ENCODE measurements at places on chromosomes 4 and X.

DNA sequence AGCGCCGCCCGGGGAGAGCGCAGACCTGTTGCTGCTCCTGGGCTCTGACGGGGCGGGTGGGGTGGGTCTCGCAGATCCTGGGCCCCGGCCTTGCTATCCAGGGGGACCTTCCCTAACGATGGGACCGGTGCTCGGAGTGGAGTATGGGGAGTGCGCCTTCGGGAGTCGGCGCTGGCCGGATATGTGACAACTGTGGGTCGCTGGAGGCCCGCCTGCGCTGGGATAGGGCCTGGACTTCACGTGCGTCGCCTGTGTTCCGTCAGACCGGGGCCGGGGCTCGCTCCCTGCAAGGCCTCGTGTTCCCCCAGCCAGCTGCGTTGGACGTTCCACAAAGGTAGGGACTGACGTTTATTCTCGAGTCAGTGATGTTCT, 1.3 kb downstream of the TBL1X start:
- no peak for DNase-seq

DNA sequence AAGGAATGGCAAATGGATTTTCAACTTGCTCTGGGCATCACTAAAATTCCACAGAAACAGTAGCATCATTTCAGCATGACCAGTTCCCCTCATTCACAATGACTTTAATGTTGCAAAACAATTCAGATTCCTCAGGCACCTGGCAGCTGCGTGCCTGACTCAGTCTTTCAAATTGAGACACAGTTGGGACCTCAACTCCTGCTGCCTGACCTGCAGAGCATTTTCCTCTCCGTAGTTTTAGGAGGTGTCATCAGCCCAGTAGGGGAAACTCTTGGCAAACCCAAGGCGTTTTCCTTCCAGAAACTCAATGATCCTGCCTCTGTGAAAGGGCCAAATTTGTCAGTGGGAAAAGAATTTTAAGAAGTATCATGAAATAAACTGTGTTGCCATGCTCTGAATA, 388.9 kb downstream of the SPRY1 start:
- DNase-seq: peak; percentile 50

- DNase-seq: peak; percentile 9
Observed at GRCh38 chr4:171621646-171622045, 191.6 kb upstream of the GALNTL6 start.

DNA sequence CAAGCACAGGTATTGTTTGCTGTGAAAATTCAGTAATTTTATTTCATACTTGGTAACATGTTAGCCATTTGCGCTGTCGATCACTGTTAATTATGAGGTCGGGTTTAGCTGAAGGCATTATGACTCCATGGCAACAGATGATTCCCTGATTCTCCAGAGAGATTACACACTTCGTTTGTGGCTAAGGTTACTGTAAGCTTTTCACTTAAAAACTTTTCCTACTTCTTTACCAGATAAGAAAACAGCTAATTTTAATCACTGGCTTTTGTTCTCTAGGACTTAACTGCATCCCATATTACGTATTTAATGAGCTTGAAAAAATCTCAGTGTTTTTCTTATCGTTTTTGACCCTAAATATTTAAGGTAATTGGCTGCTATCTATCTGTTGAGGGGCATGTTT, 2.1 kb downstream of the GSTCD start:
- DNase-seq: no peak

DNA sequence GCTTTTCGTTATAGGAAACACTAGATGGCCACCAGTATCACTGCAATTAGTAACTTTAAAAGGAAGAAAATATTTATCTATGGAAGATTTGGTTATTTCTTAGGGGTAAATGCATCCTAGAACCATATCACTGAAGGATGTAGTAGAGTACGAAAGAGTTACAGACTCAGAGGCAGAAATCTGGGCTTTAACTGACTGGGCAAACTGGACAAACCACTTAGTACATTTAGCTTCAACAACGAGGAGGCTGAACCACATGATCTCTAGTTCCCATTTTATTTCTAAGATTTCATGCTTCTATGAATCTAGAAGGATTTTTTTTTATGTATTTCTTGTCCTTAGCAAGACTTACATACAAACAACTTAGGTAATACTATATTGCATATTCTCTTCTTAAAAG, 93.0 kb downstream of the SMARCA5 start:
- DNase-seq: no peak

GRCh38 chr4:80259012-80259411, 7.5 kb upstream of the FGF5 start:
- DNase-seq: no peak

DNA sequence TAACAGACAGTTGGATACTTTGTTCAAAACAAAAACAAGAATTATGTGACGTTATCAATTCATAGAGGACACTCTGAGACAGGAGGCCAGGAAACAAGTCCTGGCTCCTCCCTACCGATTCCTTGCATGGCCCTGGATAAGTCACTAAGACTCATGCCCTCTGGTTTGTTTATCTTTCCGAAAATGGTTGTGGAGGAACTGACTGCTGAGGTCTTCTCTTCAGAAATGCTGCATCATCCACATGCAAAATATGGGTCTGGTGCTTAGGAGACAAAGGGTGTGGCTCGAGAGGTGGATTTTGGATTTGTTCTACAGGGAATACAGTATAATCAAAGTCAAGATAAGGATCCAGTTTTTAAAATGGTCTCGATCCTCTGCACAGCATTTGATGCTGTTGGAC, 130.9 kb downstream of the RELL1 start:
- no peak for DNase-seq

DNA sequence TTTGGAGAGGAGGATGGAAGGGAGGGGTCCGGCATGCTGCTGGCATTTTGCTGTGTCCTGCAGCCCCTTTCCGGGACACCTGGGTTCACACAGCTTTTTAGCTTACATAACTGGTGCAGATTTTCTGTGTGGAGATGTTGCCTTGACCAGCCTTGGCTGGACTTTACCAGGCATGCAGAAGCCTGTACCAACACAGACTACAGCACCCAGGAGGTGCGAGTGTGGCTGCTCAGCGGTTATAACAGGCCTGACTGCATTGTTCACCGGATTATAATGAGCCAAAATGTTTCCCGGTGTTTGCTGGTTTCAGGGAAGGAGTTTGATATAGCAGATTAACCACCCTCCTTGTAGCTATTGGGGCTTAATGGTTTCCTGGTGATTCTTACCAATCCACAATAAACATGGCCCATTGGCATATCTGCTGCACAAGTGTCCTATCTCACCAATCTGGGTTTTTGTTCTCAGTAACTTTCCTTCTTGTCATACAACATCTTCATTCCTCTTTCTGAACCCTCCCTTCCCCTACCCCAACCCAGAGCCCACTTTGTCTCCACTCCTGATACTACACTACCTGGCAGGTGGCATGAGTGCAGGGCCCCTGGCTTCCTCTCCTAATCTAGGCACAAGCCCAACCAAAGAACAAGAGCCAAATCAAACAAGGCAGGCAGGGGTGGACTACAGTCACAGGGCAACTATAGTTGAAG, 3.9 kb downstream of the RPL10 start:
- DNase-seq: peak; percentile 68

GRCh38 chr4:114864060-114864459, 249.4 kb downstream of the NDST4 start:
- DNase-seq: no peak

GRCh38 chrX:80812176-80812575, 2.5 kb upstream of the BRWD3 start:
- no peak for DNase-seq

GRCh38 chr4:75135068-75135825, 202.3 kb downstream of the PARM1 start:
- no peak for DNase-seq

GRCh38 chr4:64503945-64504675, 94.9 kb upstream of the TECRL start:
- no peak for DNase-seq

GRCh38 chr4:24780936-24781495, 14.4 kb upstream of the SOD3 start:
- DNase-seq: no peak

DNA sequence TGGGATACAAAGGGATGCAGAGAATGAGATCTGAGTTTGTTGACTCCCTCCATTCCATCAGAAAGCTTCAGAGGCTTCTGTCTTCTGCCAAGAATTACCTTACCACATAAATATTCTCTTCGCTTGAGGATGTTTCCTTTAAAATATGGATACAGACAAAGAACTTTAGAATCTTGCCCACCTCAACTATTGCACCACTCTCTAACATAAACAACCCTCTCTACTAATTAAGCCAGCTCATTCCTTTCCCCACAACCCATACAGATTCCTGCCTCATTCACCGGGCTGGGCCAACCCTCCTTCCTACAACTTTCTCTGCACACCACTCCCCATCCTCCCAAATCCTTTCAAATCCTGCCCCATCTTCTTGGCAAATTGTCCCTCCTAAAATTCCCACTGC, 315.8 kb downstream of the RAB28 start:
- no peak for DNase-seq

- no peak for DNase-seq
Observed at GRCh38 chr4:61531188-61531587, 331.1 kb downstream of the ADGRL3 start.

DNA sequence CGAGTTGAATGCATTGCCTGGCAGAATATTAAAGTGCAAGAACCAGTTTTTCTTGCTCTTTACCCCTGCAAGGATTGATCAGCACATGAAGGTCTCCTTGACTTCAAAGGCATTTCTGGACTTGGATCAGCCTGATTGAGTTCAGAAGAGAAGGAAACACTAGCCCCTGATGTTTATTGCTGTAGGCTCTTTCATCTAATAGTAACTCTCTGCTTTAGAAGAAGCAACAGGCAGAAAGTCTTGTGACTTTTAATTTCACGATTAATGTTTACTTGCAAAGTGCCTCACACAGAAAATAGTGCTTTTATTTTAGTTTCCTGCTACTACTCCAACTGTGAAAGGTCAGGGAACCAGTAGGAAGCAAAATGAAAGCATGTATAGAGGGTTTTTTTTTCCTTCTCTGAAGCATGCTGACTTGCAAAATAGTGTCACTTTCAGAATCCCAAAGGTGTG, 69.1 kb downstream of the PCDH7 start:
- DNase-seq: peak; percentile 37
